ENCODE measurements at places on chromosomes 12 and 14.

DNA sequence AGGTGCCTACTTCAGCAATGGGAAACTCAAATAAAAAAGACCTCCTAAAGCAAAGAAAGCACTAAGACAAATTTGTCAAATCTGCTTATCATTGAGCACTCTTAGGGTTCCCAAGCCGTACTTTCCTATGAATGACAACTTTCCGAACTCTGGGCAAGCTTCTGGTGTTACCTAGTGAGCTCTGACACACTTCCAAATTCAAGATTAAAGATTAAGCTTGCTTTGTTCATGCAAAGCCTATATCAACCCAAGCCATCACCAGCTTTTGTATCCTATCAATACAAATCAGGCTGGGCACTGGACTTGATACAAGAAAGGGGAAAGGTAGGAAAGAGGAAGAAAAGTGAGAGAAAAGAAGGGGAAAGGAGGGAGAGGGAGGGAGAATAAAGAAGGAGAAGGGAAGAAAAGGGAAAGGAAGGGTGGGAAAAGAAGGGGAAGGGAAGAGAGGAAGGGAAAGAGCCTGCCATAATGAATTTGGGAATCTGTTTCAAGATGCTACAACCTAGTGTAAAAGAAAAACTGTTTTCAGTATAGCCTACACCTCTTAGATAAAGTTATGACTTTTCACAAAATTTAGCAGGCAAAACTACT, 23.8 kb upstream of the FBLN5 start:
- no peak for DNase-seq

DNA sequence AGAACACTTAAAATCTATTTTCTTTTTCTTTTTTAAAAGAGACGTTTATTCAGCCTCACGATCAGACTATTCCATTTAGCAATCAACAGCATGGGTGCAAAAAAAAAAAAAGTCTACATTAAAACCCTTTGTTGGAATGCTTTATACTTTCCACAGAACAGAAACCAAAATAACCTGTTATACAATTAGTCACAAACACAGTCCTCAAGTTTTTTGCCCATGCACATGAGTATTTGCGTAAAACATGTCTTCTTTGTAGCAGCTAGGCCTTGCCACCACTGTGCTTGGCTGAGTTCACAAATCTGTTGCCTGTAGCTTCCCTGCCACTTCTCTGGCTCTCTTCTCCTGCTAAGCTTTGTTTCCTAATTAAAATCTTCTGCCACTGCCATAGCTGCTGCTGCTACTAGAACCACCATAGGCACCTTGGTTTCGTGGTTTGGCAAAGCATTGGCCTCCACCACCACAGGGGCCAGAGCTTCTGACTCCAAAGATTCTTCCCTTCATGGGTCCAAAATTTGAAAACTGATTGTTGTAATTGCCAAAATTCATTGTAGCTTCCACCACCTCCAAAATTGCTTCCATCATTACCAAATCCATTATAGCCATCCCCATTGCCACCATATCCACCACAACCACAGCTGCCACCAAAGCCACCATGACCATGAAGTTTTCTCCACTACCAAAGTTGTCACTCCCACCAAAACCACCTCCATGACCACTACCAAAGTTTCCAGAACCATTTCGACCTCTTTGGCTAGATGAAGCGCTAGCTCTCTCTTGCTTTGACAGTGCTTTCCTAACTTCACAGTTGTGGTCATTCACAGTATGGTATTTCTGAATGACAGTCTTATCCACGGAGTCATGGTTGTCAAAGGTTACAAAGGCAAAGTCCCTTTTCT, 38.1 kb downstream of the KLRG1 start:
- DNase-seq, result no peak

DNA sequence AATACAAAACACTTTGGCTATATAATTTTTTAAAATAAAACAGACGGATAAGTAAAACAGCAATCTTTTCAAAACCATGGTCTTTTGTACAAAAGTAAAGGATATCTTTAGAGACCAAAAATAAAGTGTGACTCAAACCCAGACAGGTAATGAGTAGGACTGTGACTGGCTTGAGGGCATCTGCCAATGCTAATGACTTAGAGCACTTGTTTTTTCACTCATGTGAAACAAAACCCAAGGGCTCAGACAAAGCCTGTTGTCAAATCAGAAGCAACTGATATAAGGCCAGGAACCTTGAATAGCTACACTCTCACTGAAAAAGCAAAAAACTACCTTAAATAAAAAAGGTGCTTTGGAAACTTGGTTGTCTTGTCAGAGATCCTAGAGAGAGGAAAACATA, 357.4 kb downstream of the TMEM117 start:
- DNase-seq, result no peak

DNA sequence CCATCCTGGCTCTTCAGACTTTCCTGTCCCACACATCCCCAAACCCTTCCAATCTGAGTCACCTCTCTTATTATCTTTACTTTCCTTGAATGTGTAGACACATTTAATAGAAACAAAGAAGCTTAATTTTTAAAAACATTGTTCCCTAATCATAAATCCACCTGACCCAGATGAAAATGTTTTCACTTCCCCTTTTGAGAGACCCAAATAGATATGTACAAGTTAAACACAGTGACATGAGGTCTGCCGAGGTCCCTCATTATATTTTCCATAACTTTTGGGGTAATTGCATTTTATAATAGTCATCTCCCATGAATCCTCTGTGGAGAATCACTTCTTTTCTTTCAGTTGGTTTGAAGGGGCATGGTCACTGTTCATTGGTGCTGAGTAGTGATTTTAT, 191.1 kb downstream of the GRIN2B start:
- no peak for DNase-seq

DNA sequence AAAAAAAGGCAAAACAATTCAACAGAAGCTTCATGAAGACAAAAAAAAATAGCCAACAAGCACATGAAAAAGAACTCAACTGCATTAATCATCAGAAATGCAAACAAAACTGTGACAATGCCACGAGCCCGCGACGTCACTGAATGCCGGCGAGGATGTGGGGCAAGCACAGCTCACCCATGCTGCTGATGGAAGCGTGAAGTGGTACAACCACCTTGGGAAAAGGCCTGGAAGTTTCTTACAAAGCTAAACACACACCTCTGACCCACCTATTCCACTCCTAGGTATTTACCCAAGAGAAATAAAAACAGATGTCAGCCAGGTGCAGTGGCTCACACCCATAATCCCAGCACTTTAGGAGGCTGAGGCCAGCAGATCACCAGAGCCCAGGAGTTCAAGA, 10.5 kb downstream of the BTBD6 start:
- no peak for DNase-seq

DNA sequence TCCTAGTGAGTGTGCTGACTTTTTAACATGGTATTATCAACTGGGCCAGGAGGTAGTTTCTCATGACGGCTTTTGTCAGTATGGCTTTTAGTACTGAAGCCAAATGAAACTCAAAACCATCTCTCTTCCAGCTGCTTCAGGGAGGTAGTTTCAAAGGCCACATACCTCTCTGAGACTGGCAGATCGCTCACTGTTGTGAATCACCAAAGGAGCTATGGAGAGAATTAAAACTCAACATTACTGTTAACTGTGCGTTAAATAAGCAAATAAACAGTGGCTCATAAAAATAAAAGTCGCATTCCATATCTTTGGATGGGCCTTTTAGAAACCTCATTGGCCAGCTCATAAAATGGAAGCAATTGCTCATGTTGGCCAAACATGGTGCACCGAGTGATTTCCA, 141.1 kb downstream of the HMGA2 start:
- no peak for DNase-seq

GRCh38 chr14:61561104-61561503, 134.2 kb upstream of the HIF1A start:
- DNase-seq, result no peak

DNA sequence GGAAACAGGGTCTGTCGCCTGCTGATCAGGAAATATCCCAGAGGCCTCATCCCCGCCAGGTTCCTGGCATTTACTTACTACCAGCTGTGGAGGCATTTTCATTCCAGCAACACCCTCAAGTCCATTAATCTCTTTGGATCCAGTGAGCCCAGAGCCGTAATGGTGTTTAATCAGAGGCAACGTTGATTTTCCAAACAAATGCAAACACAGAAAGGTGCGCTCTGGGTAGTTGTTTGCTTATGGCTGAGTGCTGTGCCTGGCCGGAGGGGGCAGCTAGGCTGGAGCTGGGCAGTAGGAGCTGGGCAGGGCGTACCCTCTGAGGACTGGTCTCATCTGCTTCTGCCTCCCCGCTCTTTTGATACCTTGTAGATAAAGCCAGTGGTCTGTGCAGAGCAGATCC, 110.6 kb downstream of the ADCK1 start:
- DNase-seq, result no peak

- DNase-seq, result no peak
These were observed 39.2 kb downstream of the DICER1 start for GRCh38 chr14:95117937-95118721.

DNA sequence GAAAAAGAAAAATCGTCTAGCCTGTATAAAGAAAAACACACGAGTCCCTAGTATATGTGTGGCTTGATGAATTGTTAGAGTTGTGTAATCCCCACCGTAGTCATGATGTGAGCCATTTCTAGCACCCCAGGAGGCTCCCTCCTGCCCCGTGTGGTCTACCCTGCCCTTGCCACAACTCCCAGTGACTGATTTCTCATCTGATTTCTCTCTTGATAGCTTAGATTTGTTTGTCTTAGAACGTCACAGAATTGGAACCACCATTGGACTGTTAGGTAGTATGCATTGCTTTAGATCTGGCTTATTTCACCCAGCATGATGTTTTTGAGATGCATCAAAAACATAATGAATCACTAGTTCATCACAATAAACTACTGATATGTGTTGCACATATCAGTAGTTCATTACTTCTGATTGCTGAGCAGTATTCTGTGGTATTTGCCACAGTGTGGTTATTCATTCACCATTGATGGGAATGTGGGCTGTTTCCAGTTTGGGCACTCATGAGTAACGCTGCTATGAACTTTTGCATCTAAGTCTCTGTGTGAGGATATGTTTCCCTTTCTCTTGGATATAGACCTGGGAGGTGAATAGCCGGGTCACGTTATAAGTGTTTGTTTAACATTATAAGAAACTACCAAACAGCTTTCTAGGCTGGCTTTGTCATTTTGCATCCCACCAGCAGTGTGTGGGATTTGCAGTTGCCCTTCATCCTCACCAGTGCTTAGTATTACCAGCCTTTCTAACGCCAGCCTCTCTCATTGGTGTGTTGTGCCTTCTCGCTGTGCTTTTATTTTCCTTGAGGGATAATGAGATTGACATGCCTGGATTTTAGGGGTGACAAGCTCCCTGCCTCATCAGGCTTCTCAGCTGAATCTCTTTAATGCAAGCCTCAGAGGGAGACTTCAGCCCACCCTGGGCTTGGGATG, 31.9 kb upstream of the NCOR2 start:
- DNase-seq, result no peak

- DNase-seq, result no peak
These were observed 398.9 kb upstream of the CCDC196 start for GRCh38 chr14:66087231-66087630.

GRCh38 chr14:67360470-67361206, 510 bp downstream of the EIF2S1 start:
- no peak for DNase-seq

GRCh38 chr12:9648701-9649531, 20.6 kb upstream of the CLEC2D start:
- DNase-seq, result no peak

DNA sequence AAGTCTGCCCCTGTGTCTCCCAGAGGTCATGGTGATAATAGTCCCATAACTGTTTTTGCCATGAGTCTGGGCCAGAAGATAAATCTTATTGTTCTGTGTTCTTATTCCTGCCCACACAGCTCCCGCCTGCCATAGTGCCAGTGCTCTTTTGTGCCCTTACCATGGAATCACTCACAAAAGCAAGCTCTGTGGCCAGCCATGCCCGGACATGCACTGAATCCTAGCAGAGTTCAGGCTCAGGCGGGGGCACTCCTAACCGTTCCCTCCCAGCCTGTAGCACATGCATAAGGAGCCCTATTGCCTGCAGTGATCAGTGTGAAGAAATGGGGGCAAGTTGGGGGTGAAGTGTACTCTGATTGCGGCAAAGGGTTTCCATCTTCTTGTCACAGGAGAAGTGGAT, 33.3 kb downstream of the DHRS2 start:
- DNase-seq, result no peak

DNA sequence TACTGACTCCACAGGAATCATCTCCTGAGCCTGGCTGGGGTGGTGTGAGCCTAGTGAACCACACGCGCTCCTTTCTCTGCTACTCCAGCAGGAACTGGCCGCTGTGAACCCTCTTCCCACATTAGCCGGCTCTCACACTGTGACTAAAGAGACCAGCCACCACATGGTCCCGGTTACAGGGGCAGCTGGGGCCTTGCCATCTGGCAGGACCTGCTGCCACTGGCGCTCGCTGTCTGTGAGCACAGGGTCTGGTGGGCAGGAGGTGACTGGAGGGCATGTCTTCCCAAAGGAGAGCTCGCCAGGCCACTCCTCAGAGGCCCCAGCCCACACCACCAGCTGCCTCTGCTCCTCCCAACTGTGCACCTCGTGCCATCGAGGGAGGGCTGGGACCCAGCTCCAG, 99.3 kb downstream of the SINHCAF start:
- no peak for DNase-seq

DNA sequence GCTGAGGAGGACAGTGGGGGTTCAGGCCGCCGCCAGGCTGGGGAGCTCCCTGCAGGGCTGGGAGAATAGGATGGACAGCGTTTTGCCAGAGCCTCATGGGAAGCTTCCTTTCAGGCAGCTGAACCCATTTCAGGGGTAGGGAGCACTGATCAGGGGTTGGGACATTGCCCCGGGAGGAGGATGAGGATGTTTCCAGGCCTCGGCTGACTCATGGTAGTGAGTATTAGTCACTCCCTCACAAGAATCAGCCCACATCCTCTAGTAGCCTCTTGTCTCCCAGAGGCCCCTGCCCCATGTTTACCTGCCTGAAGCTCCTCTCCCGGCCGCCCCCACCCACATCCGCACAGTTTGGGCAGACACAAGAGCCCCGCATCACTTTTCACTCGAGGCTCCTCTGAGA, 89.8 kb downstream of the ZFP36L1 start:
- DNase-seq, result no peak

Measured in activated CD8-positive, alpha-beta memory T cell treated with anti-CD3 and anti-CD28 coated beads for 1 hour (primary cell).